ENCODE measurements at places on chromosomes 6 and 20. TPM values are rescaled to one million over a fixed set of nuclear protein-coding genes. Genes with fewer than 3 reads are reported as not detected.
A peak's percentile ranks its signal among the peaks of the same experiment; 100 is the strongest.

The HLA-DQA1 gene
- 53.4 TPM for polyA plus RNA-seq

The RGS19 gene
- polyA plus RNA-seq = 5.9 TPM

The SRMS gene
- polyA plus RNA-seq = 0.16 TPM

The OPRL1 gene
- polyA plus RNA-seq = 0.81 TPM

DNA sequence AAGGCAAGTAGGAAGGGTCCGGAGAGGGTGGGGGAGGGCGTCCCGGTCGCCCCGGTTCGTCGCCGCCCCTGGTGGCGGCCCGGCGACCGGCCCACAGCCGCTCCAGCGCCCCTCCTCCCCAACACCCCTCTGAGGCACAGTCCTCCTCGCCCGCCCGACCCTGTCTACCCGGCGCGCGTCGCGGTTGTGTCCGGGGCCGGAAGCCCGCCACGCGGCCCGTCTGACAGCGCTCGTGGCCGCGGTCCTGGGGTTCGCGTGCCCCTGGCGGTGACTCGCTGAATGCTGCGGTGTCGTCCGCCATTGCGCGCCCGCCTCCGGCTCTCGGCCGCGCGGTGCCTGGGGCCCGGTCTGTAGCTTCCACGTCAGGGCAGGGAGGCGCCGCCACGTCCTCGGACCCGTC lies 335.3 kb upstream of the DEFB115 start:
- H3K4me1 ChIP-seq = no peaks in the 10 kb centered on the region
- no peak for DNase-seq
- no peak overlapping the region for H3K27ac ChIP-seq
- H3K36me3 ChIP-seq = no peaks in the 10 kb centered on the region
- H3K4me3 ChIP-seq = no peak overlapping the region

DNA sequence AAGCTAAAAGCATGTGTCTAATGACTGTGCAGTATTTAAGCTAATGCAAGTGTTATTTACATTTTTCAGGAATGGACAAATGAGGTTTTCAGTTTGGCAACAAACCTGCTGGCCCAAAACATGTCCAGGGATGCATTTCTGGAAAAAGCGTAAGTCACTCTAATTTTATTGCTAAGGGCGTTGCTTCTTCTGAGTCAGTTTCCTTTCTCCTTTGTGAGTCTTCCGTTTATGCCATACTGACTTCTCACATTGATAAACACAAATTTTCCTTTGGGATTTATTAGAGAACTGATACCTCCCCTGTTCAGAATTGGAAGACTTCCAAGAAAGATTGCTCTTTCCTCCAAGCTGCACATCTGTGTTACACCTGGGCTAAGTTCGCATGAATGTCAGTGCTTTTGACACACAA lies 422.9 kb upstream of the PLCB4 start:
- H3K27ac ChIP-seq = no peak overlapping the region
- no peaks in the 10 kb centered on the region for H3K4me1 ChIP-seq
- H3K4me3 ChIP-seq = no peak overlapping the region

DNA sequence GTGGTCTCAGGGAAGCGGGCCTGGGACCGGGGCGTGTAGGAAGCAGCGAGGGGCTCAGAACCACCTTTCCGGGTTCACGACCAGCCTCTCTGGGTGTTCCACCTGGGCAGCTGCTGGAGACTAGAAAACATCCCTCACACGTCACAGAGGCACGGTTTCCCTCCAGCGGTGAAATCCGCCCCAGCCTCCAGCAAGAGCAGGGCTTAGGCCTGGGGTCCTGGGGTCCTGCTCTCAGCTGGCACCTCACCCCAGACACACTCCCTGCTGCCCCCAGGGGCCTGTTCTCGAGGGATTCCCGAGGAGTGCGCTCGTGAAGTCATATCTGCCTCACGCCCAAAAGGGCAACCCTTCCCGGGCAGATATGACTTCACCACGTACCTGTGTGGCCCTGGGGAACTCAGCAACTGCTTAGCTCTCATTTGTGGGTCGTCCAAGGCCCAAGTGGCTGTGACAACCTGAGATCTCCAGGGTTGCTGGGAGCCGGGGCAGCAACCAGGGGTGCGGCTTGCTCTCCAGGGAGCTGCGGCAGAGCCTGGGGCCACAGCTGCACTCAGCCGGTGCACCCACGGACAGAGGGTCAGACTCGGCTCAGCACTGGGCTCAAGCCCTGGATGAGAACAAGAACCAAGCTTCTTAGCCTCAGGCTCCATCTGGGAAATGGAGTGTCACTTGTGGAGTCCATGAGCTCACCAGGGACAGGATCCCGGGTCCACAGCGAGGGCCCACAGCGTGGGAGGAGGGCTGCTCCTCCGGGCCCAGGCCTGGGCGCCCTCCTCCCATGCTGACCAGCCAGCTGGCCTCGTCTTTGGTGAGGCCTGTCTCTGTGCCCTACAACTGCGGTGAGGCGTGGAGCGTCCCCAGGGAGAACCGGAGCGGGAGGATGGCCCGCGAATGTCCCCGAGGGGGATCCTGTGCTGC lies 661 bp downstream of the FNDC11 start:
- peaks cover 4% of the 10 kb centered on the region for H3K4me1 ChIP-seq
- no peak overlapping the region for H3K27ac ChIP-seq
- no peak for DNase-seq
- H3K36me3 ChIP-seq = no peaks in the 10 kb centered on the region
- H3K4me3 ChIP-seq = peak overlapping the region; percentile 46

DNA sequence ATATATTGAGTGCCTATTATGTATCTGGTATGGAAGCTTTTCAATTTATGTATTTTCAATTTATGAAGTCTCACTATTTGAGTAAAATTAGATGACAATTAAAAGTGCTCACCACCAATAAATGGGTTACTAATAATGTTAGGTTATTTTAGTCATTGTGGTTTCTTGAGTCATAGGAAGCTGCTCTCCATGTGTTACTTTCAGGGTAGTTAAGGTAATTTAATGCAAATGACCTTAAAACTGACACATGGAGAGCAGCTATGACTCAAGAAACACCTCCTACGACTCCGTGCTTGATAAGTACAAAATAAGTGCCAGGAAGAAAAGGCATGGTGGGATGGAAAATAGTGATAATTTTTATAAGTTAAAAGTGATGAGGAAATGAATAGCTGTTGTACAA lies 16.5 kb upstream of the TINAG start:
- no peak overlapping the region for H3K4me3 ChIP-seq
- H3K27me3 ChIP-seq = no peaks in the 10 kb centered on the region
- H3K36me3 ChIP-seq = no peaks in the 10 kb centered on the region
- no peaks in the 10 kb centered on the region for H3K4me1 ChIP-seq

- H3K27ac ChIP-seq = no peak overlapping the region
- no peaks in the 10 kb centered on the region for H3K36me3 ChIP-seq
- no peaks in the 10 kb centered on the region for H3K4me1 ChIP-seq
- H3K27me3 ChIP-seq = no peaks in the 10 kb centered on the region
- no peak overlapping the region for H3K4me3 ChIP-seq
- DNase-seq = no peak
Measured at GRCh38 chr6:99282479-99283062, 66.9 kb downstream of the FAXC start.

DNA sequence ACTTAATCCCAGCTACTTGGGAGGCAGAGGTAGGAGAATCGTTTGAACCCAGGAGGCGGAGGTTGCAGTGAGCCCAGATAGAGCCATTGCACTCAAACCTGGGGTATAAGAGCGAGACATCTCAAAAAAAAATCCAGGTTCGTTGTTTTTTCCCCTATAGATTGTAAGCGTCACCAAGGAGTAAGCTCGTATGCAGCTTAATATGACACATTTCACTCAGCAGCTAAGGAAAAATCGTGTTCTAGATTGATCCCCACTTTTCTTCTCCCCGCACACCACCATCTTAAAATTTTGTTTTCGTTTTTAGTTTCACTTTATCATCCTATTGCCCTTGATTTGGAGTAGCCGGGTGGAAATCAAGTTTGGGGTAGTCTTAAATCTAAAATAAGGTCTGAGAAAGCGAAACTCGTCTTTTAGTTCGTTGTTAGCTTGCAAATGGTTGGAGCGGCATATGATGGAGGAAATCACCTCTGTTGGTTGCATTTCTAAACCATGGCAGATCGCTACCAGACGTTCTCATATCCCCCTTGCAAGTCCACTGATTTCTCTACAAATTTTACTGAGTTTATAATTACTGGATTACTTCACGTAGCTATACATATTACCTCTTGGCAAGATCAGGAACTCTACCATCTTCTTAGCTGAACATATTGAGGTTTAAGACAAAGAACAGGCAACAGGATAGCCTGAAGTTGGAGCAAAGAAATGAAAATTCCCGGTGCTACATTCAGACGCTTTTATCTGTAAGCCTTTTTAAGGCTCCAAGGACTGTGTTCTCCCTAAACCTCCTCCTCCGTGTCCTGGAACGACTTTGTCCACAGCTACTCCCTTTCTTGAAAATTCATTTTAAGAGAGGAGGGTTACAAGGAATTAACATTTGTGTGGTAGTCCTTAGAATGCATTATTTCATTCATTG lies 91.1 kb upstream of the BTN3A2 start:
- peaks cover 5% of the 10 kb centered on the region for H3K4me1 ChIP-seq
- peak overlapping the region; percentile 61 for H3K4me3 ChIP-seq
- H3K27ac ChIP-seq = peak overlapping the region; percentile 99
- H3K27me3 ChIP-seq = no peaks in the 10 kb centered on the region
- peaks cover 2% of the 10 kb centered on the region for H3K36me3 ChIP-seq

DNA sequence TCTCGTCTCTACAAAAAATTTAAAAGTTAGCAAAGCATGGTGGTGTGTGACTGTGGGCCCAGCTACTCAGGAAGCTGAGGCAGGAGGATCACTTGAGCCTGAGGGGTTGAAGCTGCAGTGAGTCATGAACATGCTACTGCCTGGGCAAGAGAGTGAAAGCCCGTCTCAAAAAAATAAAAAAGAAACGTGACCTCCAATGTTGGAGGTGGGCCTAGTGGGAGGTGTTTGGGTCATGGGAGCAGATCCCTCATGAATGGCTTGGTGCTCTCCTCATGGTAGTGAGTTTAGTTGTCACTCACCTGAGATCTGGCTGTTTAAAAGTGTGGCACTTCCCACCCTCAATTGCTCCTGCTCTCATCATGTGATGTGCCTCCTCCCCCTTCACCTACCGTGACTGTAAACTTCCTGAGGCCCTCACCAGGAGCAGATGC lies 24.3 kb downstream of the RBL1 start:
- H3K4me1 ChIP-seq = no peaks in the 10 kb centered on the region
- H3K27ac ChIP-seq = no peak overlapping the region
- no peak overlapping the region for H3K4me3 ChIP-seq

DNA sequence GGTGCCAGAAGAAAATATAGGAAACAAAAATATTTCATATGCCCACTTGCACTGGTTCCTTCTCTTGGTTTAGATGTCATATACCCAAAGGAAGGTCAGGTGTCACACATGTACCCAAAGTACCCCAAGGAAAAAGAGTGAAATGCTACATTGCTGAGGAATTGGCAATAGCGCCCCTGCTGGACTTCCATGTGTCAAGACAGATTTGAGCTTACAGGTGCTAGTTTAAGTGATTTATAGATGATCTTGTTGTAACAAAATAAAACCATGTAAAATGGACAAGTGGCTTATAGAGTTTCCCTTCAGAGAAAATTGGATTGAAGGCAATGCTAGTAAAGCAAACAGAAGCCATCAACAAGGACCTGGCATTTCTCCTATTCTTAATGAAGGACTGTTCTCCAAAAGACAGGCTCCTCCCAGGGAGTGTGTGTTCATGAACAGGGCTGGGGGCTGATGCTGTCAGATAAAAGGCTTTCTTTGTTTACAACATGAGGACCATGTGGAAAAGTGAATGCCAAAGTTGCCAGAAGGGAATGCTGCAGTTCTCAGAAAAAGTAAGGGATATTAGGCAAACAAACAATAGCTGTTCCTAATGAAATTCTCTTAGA lies 64.3 kb upstream of the PAK5 start:
- H3K27ac ChIP-seq = no peak overlapping the region
- no peaks in the 10 kb centered on the region for H3K4me1 ChIP-seq
- no peak overlapping the region for H3K4me3 ChIP-seq
- H3K36me3 ChIP-seq = no peaks in the 10 kb centered on the region
- H3K27me3 ChIP-seq = peaks cover 2% of the 10 kb centered on the region
- DNase-seq = no peak

GRCh38 chr6:36339146-36339545 lies 2.5 kb upstream of the BNIP5 start:
- no peaks in the 10 kb centered on the region for H3K36me3 ChIP-seq
- H3K4me3 ChIP-seq = no peak overlapping the region
- no peaks in the 10 kb centered on the region for H3K27me3 ChIP-seq

DNA sequence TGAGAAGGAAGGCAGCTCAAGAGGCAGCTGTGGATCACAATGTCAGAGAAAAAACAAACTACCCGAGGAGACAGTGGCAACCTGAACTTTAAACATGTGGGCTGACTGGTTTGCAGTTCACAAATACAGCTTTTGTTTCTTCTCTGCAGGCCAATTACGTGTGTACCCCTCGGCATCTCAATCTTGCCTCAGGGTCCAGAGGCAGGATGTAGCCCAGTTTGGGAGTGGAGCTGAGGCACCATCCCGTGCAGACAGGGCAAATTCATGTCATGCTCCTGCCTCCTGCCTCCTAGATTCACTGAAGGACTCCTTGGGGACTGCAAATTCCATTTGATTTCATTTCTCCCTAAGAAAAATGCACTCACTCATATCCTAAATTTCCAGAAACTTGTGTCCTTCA lies 94.2 kb upstream of the KCNK16 start:
- H3K27ac ChIP-seq = no peak overlapping the region
- DNase-seq = no peak

All from large intestine (tissue), 12 donors.